ENCODE measurements at places on chromosomes 12 and 14.

GRCh38 chr12:131828671-131829355 lies 620 bp downstream of the MMP17 start:
- DNase-seq: no peak

DNA sequence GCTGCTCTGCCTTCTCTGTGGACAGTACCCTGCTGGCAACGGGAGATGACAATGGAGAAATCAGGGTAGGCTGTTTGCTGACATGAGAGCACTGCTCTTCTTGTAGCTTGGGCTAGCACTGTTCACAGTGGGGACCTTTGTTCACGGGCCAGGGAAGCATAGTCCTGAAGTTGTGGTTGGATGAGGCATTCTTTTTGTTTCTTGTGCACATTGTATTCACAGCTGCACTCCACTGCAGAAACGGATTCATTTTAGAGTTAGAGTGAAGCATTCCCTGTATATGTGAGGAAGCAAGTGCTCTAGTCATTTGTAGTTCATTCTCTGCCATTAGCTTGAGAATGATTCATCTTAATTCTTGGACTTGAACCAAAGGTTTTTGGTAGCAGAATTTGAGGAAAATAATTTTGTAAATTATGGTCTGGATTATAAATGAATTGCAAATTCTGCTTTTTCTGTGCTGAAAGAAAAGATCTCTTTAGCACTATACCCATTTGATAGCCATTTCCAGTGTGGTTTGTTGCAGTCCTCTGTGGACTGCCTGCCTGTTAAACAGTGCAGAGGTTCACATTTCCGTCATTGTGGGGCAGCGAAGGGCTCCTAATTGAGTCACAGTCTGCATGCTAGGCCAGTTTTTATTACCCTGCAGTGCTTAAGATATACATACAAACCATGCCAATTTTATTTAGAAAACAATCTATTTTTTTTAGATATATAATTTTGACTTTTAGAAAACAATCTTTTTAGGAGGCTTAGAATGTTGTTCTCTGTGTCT lies 80.6 kb downstream of the APAF1 start:
- DNase-seq: peak; percentile 53

GRCh38 chr14:63933711-63934110 lies 80.9 kb downstream of the SYNE2 start:
- DNase-seq: no peak

DNA sequence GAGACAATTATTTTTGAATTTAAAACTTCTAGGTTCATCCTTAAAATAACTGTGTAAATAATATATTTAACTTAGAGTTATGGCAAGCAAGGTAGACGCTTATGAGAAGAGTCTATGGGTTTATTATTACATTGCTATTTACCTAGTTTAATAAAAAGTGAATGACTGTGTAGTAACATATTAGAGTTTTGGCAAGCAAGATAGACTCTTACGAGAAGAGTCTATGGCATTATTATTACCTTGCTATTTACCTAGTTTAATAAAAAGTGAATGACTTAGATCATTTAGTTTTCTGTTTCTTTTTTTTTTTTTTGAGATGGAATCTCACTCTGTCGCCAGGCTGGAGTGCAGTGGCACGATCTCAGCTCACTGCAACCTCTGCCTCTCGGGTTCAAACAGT lies 3.8 kb downstream of the RNF34 start:
- DNase-seq: no peak

Measured in testis (tissue), 5 donors.